Gastroesophageal sphincter (tissue), 4 donors: ENCODE measurements at places on chromosomes 11 and 22.

GRCh38 chr11:125272821-125273220, 108.3 kb downstream of the PKNOX2 start:
- no peak for ATAC-seq

- no peak for ATAC-seq
Observed at GRCh38 chr11:47410370-47411264, 2.2 kb downstream of the SLC39A13 start.

- ATAC-seq, result peak; percentile 53
Observed at GRCh38 chr11:72924568-72925190, 110.5 kb downstream of the ATG16L2 start.

DNA sequence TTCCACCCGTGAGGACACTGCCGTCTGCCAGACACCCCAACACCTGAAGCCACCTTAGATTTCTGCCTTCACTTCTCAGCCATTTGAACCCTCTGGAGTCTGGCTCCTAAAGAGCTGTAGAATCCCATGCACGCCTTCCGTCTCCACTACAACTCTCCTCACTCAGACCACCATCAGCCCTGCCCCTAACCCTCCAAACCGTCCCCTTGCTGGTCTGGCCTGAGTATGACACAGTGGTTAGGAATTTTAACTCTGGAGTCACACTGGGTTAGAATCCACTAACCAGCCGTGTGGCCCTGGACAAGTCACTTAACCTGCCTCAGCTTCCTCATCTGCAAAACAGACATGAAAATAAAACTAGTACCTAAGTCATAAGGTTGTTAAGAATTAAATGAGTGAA, 3.0 kb downstream of the CNIH2 start:
- no peak for ATAC-seq

- no peak for ATAC-seq
Observed at GRCh38 chr11:65308281-65308891, 6.3 kb upstream of the CDC42EP2 start.

DNA sequence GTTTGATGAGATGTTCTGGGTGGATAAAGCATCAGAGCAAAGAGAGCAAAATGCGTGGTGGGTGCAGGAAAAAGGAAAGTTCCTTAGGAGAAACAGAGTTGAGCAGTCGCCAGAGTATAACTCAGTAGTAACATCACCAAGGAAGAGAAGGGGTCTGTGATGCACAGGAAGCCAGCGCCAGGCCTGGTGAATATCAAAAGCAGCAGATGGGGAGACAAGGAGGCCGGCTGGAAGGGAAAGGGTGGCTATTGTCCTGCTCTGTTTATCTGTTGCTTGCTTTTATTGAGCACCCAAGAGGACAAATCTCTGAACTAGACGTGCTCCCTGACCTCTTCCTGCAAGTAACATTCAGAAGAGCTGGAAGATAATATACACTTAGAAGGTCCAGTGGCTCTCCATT, 52.7 kb upstream of the GRAMD1B start:
- no peak for ATAC-seq

DNA sequence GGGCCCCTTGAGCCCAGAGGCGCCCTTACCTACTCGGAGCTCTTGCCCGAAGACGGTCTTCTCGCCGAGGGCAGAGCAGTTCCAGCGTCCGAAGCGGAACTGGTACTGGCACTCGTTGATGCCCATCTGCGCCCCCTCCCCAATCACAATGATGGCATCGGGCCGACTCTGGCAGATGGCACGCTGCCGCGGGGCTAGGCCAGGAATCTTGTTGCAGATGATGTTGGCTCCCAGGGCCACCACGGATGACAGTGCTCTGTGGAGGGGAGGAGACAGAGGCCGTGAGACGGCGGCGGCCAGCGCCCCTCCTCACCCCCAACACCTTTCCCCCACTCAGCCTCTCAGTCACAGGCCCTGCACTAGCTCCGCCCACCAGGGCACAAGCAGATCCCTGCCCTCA, 27.1 kb downstream of the WNT7B start:
- no peak for ATAC-seq

DNA sequence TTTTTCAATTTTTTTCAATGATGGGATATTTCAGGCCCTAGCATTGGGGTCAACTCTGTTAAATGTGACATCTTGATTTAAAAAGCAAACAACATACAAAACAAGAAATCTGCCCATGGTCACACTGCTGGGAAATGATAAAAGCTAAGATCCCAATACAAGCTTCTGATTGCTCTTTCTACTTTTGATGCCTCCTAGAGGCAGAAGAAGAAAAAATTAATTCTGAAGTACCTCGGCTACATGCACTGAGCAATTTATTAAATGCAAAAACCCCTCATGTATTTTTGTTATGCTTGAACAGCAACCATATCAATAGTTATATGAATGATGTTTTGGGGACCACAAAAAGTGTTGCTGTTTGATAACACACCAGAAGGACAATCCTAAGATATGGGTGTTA, 342.1 kb upstream of the NARS2 start:
- ATAC-seq, result no peak

DNA sequence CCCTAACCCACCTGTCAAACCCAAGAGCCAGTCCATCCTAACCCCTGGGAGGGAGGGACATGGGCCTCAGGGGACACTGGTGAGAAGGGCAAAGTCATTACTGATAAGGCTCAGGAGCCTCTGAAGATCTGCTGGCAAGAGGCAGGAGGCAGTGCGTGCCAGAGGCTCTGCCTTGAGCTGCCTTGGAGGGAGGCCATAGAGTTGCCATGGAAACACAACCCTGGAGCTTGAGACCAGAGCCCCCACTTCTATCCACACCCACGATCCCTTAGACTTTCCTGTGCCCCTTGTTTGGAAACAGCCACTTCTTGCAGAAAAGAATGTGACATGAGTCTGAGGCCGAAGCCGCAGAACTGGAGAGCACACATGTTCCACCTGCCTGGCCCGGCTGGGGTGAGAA, 89.7 kb upstream of the CSNK2A3 start:
- no peak for ATAC-seq

DNA sequence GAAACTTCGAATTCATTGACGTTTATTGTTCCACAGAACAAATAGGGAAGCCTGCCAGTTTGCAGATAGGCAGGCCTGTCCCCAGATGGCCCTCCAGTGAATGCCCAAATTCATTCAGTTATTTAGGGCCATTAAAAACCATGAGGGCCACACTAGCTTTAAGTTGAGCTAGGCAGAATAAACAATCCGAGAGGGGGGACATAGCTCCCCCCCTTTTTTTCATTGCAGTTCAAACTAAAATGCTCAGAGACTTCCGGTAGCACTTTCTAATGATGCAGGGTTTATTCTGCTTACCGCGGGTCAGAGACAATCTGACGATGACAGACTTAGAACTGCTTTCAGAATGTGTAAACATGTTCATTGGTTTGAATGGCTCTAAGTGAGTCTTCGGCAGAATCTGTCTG, 72.0 kb downstream of the ZBTB16 start:
- no peak for ATAC-seq

DNA sequence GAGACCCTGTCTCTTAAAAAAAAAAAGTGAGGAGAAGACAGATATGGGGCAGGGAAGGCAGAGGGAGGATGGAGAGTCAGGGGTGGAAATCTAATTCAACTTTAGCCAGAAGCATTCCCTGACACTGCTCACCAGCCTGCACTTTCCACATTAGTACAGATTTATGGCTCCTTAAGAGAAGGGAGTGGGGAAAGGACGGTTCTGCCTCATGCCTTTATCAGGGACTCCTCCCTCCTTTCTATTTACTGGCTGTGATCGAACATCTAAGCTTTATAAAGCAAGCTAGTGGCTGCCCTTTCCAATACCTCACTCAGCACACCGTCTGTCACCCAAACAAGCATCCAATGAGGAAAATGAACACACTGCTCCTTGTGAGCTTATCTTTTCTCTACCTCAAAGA, at the start of gene PATE4:
TSS of gene PATE4 (plus strand) at position 301 of the 400 bp plus-strand sequence. CDS start at position 345, 44 bp downstream.
- no peak for ATAC-seq

GRCh38 chr11:64477675-64478074, 113.3 kb upstream of the SLC22A12 start:
- ATAC-seq, result no peak

GRCh38 chr11:14904745-14905103, 12.7 kb upstream of the CYP2R1 start:
- ATAC-seq, result peak; percentile 73

GRCh38 chr22:45564349-45565030, 61.8 kb downstream of the FBLN1 start:
- ATAC-seq, result no peak

- no peak for ATAC-seq
Observed at GRCh38 chr11:132095230-132096131, 725.1 kb downstream of the NTM start.

- ATAC-seq, result no peak
Observed at GRCh38 chr22:22037740-22038139, 55.2 kb upstream of the TOP3B start.

GRCh38 chr11:66327171-66328030, 8.8 kb downstream of the RIN1 start:
- ATAC-seq, result peak; percentile 20

- no peak for ATAC-seq
Observed at GRCh38 chr11:8384199-8384821, 120.6 kb upstream of the LMO1 start.

GRCh38 chr11:127135256-127135655, 134.7 kb upstream of the KIRREL3 start:
- ATAC-seq, result no peak
